ENCODE measurements at places on chromosomes 5 and 9.

DNA sequence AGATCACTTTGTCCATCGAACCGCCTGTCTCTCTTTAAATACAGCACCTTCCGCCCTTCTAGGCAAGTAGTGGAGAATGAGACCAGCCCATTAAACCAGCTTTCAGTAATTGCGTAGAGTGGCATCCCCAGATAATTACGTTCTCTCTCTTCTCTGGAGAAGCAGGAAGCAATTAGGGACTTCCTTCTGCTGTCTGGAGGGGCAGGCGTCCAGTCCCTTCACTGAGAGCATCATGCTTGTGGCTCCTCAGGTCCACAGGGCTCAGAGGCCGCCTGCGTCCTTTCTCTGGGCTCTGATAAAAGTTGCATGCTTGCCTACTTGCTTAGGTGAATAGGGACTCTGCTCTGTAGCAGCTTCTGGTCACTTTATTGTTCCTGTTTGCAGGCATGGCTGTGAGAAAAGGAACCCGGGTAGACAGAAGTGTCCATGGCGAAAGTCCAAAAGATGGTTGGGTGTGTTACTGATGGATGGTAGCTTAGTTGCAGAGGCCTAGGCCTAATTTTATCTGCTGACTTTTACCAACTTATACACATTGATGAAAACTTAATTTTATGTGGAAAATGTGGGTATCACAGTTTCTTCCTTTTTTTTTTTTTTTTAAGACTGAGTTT is 299.1 kb upstream of the PANK3 start:
- no peak for DNase-seq

DNA sequence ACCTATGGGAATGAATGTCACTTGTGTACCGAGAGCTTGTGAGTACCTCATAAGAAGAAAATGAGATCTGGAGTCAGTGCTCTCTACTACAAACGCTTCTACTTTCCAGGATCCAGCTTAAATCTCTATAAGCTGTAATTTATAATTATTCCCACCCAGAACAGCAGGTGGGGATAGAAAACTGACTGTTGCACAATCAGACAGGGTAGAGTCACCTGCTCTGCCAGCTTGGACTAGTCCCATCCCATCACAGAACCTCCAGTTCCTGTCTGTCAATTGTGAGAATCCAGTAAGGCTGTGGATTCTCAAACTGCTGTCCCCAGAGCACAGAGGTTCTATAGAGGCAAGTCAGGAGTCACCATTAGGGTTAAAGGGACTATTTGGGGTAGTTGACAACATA is 2.0 kb downstream of the SPINK7 start:
- no peak for DNase-seq

GRCh38 chr5:155129513-155129880 is 115.9 kb downstream of the KIF4B start:
- DNase-seq: no peak

- no peak for DNase-seq
Measured at GRCh38 chr5:67248703-67249589, 52.3 kb upstream of the CD180 start.

DNA sequence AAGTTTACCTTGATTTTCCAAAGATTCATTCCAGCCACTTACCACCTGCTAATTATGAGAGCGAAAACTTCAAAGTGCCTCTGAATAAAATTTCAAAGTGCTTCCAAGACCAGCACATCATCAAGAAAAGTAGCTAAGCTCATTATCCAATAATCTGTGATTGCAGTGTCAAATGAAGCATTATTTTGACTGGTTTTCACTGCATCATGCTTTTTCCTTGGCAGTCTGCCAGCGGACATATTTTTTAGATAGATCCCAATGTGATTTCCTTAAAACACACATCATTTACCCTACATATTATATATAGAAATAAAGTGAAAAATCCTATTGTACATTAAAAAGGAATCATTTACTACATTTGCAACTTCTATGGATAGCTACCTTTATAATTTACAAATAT is 508.6 kb upstream of the FAM174A start:
- DNase-seq: no peak

GRCh38 chr5:156096259-156096658 is 230.7 kb upstream of the SGCD start:
- no peak for DNase-seq

DNA sequence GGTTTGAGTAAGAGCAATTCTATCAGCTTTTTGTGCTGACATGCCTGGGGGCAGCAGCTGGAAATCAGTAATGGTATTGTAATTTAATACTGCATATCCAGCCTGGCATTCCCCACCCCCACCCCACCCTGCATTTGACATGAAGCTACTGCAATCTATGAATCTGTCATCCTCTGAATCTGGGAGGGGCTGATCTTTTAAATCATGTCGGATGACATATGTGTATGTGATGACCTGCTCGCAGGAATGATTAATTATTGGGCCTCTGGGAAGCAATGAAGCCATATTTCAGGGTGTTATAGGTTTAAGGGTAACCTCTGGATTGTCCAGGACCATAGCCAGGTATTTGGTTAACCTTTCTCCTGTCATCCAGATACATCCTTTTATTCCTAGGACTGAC is 64.6 kb upstream of the RASGRF2 start:
- DNase-seq: no peak

DNA sequence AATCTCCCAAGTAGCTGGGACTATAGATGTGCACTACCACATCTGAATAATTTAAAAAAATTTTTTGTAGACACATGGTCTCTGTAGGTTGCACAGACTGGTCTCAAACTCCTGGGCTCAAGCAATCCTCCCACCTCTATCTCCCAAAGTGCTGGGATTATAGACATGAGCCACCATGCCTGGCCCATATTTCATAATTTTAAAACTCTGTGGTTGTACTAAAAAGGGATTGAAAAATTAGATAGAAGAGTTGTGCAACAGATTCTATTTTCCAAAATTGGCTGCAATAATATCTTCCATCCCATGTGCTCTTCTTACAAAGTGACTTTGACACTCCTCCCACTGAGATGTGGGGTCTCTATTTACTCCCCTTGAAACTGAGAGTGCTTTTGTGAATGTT is 7.6 kb upstream of the UHRF2 start:
- no peak for DNase-seq

- no peak for DNase-seq
Measured at GRCh38 chr9:137070906-137071275, 534 bp upstream of the SAPCD2 start.

- no peak for DNase-seq
Measured at GRCh38 chr5:93601802-93602155, 18.8 kb downstream of the NR2F1 start.

DNA sequence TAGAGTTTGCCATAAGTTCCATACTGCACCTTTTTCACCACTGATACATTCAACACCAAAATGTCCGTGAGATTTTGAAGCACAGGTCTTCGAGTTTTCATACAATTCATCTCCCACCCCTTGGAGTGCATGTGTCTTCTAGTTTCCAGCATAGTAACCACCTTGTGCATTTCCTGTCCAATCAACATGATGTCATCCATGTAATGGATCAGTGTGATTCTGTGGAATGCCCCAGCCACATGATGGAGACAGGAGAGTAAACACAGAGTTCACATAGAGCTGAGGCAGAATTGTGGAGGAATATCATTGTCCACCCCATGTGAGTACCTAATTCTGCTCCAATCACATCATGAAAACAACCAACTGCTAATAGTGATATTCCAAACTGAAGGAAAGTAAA is 441.5 kb upstream of the CDH6 start:
- no peak for DNase-seq

DNA sequence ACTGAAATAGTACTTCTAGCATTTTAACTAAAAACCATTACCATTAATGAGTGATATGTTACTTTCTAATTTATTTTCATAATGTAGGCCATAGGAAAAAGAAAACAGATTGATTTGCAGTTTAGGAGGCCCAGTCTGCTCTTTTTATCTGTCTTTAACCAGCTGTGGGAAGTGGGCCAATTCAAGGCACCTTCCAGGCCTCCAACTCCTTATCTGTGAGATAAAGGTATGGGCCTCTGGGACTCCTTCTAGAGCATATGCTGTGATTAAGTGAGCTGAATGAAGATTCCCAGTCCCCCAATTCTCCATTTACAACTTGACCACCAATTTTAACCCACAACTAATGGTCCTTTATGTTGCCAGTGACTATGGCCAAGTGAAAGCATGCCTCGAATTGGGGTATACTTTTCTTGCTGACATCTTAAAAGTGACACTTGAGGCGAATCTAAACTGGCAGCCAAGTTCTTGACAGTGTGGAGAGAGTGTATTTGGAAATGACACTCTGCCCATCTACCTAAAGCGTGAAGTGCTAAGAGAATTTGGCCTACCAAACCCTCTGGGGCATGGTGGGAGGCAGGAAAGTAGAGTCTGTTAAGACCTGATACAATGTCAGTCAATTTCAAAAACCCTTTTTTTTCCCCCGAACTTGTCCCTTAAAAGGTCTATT is 88.3 kb downstream of the PIK3R1 start:
- no peak for DNase-seq

DNA sequence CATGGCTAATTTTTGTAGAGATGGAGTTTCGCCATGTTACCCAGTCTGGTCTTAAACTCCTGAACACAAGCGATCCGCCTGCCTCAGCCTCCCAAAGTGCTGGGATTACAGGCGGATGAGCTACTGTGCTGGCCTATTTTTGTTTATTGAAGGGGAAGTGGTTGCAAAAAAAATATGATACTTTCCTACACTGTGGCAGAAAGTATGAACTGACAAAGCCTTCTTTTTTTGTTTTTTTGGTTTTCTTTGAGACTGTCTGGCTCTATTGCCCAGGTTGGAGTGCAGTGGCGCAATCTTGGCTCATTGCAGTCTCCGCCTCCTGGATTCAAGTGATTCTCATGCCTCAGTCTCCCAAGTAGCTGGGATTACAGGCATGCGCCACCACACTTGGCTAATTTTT is 50.9 kb downstream of the OSTF1 start:
- DNase-seq: no peak

DNA sequence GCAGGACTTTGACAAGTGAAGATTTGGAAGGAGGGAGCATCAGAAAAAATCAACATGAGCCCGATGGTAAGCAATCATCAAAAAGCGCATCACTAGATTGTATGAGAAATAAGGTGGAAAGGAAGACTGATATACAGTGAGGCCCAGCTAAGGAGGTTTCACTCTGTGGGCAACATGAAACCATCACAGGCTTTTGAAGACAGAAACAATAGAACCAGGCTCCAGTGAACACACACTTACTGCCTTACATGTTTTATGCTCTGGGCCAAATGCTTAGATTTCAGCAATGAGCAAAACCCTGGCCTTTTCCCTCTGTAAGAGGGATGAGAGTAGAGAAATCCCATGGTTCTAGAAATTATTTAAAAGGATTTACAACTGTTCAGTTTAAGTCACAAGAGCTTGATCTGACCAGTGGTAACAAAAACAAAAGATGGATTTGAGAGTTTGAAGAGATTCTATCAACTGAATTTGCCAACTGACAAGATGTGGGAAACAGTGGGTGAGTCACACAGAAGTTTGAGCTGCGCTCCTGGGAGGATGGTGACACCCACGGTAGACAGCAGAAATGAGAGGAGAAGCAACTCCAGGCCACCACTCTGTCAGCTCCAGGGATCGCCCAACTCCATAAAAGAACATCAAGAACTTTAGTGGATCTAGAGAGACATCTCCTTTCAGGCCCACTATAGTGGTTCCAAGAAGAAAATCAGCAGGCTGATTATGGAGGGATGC is 261.8 kb downstream of the MCTP1 start:
- DNase-seq: no peak

- no peak for DNase-seq
Measured at GRCh38 chr5:73265641-73266040, 92.6 kb downstream of the TMEM174 start.

DNA sequence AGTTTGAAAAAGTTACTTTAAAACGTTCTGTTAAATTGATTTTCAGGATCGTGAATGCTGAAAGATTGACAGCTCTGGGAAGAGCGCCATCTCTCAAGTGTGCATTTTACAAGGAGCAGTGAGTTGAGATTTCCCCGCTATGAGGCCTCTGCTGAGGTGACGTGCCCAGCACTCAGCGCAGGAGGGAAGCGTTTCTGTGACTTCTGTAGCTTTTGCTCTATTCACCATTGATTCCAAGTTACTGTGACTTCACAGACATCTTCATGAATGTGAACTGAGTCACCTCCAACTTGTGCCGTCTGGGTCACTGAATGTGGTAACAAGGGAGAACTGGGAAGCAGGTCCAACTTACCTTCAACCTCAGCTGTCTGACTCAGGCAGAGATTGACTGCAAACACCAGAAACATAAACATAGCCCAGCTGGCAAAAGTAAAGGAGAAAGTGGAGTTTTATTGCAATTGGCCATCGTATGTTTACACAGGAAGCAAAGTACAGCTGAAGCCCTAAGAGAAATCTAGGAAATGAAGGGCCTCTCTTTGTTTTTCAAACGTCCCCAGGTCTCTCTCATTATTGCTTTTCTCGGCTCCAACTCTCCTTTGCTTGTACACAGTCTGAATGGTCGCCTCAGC is 428.8 kb upstream of the CLINT1 start:
- peak; percentile 72 for DNase-seq

GRCh38 chr5:103033696-103034095 is 86.2 kb downstream of the GIN1 start:
- no peak for DNase-seq

- no peak for DNase-seq
Measured at GRCh38 chr5:35160486-35161116, 69.7 kb downstream of the PRLR start.

DNA sequence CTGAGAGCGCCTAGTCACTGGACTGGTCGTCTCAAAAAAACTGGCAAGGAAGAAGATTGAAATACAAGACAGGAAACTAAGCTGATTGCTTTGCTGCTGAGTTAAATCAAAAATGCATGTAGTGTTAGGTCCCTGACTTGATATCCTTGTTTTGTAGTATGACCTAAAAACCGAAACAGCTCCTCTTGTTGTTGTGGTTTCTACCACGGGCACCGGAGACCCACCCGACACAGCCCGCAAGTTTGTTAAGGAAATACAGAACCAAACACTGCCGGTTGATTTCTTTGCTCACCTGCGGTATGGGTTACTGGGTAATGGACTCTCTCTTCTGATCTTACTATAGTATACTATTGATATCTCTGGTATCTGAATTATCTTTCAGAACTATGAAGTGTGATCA is 4.3 kb downstream of the MTRR start:
- no peak for DNase-seq

GRCh38 chr5:103602438-103602837 is 39.8 kb upstream of the NUDT12 start:
- no peak for DNase-seq

- DNase-seq: peak; percentile 82
Measured at GRCh38 chr9:133119103-133119845, 1.8 kb downstream of the RALGDS start.

DNA sequence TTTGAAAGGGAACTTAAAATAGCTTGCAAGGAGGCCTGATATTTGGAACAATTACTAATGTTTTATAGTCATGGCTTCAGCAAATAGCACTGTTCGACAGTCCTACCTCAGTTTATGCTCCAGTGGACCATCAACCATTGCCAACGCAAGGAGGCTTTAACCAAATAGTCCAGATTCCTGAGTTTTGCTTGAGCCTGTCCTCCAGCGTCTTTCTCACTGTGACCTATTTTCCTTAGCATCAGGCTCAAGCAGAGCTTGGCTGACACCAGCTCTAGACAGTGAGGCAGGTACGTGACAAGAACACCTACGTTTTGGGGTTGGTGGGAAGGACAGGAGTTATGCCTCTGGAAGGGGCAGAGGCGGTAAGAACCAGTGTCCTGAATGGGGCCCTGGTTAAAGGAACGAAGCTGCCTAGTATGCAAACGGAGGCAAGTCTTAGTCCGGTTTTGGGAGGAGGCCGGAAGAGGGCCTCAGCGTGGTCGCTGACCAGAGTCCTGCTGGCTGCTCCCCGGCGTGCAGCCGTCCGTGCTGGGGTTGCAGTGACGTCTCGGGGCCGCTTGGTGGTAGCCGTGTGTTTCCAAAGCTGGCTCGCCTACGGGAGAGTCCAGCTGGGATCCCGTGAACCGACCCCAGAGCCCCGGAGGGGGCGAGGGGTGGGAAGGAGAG is 998 bp upstream of the FGF18 start:
- DNase-seq: peak; percentile 94

- no peak for DNase-seq
Measured at GRCh38 chr5:30581198-30581935, 612.1 kb upstream of the CDH6 start.
